ENCODE measurements at places on chromosomes 11 and 22.

- DNase-seq, result no peak
Observed at GRCh38 chr11:129223701-129224149, 31.6 kb upstream of the ARHGAP32 start.

DNA sequence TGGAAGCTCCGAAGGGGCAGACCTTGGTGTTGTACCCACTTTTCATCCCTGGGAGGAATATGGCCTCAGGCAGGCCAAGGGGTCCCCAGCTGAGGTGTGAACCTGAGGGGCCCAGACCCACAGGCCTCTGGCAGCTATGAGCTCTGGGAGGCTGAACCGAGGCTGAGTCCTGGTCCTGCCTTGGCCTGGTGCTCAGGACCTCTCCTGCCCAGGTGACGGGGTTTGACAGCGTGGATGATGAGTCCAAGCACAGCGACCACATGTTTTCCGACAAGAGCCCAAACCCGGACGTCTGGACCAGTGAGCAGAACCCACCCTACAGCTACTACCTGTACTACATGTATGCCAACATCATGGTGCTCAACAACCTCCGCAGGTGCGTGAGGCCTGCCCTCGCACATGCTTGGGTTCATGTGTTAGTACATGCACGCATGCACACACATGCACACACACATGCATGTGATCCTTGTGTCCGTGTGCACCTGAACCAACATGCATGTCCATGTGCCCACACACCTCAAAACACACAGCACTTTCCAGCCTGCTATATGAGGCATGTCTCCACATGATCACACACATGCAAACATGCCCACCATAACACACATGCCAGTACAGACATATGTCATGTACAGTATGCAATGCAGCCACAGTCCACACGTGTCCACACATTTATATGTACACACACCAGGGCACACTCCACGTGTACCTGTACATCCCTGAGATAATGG is 40.9 kb downstream of the RNF141 start:
- DNase-seq, result no peak

- no peak for DNase-seq
Observed at GRCh38 chr11:299081-299891, at the start of gene IFITM5. IFITM5 (minus strand) TSS chr11:299526; CDS start chr11:299490, 36 bp downstream.

DNA sequence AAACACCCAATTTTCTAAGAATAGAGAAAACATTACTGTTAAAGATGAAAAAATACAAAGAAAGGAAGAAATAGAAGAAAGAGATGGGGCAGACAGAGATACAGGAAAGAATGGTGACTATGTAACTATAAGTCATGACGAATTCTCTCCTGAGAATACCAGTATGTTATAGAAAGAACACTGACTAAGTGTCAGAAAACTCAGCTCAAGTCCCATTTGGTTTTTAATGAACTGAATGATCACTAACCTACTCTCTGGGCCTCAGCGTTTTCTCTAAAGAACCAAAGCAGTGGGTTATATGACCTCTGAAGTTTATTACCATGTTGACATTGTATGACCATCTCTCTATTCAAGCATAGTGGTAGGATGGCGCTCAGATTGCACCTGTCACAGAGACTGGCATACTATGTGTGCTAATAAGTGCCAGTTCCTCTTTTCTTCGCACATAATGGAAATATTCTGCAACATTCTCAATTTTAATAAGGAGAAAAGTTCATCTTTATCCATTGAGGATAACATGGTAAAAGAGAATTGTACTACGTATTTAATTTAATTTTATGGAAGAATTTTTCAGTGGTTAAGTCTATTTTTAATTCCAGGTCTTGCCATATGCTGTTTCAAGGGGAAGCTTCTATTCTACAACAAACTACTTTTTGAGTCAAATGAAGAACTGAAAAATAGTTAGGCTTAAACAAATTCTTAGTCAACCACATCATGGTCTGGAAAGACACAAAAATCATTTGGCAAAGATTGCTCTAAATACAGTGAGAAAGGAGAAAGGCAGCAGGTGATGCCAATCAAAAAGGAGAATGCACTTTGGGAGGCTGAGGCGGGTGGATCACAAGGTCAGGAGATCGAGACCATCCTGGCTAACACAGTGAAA is 25.0 kb upstream of the EED start:
- DNase-seq, result no peak

- DNase-seq, result no peak
Observed at GRCh38 chr11:128548649-128549255, 38.6 kb downstream of the ETS1 start.

DNA sequence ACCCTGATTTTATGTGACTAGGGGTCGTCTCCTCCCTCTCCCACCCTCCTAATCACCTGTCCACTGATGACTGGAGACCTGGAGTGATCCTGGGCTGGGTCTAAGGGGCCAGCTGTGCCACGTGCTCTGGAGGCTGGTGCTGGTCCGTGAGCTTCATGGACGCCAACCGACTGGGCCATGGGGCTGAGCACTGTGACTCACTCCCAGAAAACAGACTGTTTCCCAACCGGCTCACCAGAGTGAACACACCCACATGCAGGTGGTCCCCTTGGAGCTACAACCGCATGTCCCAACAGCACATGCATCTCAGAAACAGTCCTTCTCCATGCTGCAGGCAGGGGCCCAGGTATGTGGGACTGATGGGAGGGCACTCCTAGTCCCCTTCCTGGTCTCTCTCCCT is 14.0 kb upstream of the LMO1 start:
- DNase-seq, result no peak

DNA sequence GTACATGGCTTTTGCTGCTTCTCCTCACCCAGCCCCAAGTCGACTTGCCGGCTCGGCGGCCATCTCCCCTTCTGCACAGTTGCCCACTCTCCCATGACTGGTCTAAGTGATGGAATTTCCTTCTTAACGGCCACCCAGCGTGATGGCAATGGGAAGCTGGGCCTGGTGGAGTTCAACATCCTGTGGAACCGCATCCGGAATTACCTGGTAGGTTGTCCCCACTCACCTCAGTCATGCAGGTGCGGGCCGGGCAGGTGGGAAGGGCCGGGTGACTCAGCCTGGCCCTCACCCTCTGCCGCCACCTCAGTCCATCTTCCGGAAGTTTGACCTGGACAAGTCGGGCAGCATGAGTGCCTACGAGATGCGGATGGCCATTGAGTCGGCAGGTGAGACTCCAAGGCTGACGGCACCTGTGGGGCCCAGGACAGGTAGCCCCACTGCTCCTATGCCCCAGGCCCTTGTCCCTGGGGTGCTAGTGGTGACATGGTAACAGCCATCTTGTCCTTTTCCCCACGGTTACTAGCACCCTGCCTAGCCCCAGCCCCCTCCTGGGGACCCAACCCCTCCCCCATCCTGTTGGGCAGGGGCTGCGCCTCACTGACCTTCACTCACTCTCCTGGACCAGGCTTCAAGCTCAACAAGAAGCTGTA is 28.1 kb downstream of the CAPN1 start:
- no peak for DNase-seq

GRCh38 chr11:58575377-58576020 is at the start of gene LPXN:
LPXN (minus strand) TSS chr11:58575856; CDS start chr11:58575772, 84 bp downstream.
- no peak for DNase-seq

DNA sequence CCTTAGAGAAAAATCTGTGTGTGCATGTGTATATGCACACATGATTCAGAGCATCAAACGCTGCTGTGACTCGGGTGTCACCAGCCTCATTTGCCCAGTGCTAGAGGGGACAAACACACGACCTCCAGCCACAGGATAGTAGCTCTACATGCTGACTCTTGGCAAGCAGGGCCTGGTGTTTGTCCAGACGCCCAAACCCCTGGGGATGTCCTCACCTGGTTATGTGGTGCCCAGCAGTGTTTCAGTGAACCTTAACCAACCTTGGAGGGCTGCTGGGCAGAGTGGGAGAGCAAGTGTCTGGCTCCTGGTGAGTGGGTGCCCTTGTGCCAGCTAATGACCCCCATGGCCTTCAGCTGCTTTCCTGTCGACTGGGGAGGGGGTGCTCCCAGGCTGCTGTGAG is 26.7 kb downstream of the IGLL1 start:
- no peak for DNase-seq

GRCh38 chr11:34510673-34511072 is 2.9 kb downstream of the ELF5 start:
- DNase-seq, result no peak

DNA sequence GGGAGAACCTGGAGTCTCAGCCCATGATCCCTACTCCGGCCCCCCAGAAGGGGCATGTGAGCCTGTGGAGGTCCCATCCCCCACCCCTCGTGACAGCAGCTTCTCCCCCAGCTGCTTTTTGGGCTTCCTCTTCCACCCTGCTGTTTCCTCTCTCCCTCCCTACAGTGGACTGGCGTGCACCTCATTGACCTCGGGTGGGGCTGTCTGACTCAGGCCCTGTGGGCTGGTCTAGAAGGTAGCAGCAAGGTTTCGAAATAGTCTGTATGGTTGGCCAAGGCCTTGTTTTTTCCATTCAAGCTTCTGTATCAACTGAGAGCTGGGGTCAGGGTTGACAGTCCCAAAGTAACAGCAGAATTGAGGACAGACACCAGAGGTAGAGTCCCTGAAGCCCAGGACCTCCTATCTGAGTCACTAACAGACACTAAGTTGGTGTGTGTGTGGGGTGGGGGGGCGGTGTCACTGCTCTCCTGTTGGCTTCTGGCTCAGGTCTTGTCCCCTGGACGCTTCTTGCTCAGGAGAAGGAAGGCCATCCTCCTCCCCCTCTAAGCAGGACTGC is 7.7 kb downstream of the SLC37A2 start:
- DNase-seq, result no peak

GRCh38 chr11:45926536-45927331 is 4.3 kb downstream of the LARGE2 start:
- DNase-seq, result no peak
